ENCODE measurements at places on chromosomes 4 and X. TPM values are rescaled to one million over a fixed set of nuclear protein-coding genes. Genes with fewer than 3 reads are reported as not detected.

GRCh38 chr4:13912436-13912925 is 285.0 kb upstream of the BOD1L1 start:
- DNase-seq = no peak

DNA sequence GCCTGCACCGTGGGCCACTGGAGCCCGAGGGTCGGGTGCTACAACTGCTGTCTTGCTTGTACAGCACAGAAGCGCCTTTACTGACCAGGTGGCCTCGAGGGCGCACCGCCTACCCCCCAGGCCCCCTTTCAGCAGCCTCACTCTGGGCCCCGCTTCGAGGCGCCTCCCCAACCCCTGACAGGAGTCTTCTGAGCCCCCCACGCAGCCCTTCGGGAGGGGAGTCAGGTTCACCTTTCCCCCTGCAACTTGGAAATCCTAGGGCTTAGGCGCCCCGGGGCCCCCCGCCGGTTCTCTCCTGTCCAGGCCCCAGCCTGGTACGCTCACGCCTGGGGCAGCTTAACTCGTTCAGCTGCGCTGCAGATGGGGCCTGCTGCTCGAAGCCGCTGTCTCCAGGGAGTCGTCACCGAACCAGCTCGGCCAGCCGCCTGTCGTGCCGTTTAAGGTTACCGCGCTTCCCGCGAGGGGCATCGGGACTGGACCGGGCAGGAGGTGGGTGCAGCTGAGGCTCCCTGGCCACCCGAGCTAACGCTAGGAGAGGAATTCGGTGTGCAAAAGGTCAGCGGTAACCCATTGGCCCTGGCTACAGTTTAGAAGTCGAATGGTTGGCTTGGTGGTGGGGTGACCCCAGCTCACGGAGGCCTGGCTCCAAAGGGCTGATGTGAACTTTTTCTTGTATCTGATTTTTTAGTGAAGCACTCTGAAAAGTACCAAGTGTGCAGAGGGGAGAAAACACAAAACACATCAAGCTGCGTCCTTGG is 58.9 kb upstream of the BCOR start:
- DNase-seq = no peak

DNA sequence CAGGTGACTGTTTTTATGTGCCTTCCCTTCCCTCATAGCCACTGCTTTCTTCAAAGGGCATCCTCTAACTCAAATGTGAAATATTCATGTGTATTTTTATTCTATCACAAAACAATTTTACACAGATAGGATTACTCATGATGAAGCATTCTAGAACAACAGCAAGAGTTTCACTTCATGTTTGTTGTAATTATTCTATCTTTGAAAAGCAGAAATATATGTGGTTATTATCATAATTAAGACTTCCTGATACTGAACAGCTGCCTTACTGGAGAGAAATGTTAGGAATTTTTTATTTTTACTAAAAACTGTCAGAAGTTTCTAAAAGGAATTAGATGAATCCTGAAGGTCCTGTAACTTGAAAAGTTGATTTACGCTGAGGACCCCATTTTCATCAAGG is 229.1 kb downstream of the PALLD start:
- DNase-seq = no peak

- no peak for DNase-seq
Observed at GRCh38 chrX:20354505-20354904, 87.8 kb upstream of the RPS6KA3 start.

- no peak for DNase-seq
Observed at GRCh38 chr4:157700898-157701694, 471.7 kb downstream of the GASK1B start.

GRCh38 chr4:48047896-48048295 is 31.3 kb downstream of the NIPAL1 start:
- DNase-seq = no peak

GRCh38 chr4:41216294-41217019 is 2.1 kb upstream of the APBB2 start:
- peak; percentile 86 for DNase-seq

DNA sequence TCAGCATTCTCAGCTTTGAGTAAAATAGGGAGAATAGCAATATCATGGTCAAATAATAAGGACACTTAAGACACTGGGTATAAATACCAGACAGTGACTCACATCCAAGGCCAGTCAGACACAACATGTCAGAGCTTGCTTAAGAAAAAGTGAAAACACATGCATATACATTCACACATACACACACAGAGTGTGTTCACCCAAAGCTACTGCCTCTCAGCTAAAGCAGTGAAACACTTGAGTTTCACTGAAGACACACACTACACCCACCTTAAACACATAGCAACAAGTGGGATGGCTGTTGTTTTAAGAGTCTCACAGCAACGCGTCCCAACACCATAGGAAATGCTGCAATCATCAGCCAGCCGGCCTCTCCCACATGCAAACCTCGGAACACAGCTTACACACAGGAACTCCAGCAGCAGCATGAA is 14.4 kb downstream of the SHROOM4 start:
- DNase-seq = no peak

DNA sequence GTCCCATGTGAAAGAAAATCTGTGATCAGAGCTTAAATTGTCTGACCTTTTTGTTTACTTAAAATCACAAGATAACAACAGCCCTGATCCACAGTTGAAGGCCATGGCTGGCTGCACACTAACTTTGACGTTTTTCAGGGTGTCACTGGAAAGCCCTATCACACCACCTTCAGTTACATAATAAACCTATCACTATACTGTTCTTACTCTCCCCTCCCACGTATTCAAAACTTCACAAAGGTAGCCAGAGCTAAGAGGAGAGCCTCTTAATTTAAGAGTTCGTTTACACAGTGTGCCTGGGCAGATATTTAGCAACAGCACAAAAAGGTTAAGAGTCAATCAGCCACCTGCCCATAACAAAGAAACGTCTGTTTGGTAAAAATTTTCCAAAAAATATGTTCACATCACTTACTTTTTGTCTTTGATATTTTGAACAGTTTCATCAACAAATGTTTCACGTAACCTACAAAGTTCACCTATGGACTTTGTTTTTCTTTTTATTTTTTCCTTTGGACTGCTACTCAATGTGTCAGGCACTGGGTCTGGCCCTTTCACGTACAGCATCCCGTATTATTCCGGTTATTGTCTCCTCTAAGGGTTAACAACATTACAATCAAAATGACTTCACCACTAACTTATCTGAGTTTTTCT is 25.0 kb downstream of the RFC1 start:
- no peak for DNase-seq

- DNase-seq = no peak
Observed at GRCh38 chr4:8164194-8164565, 5.6 kb upstream of the ABLIM2 start.

DNA sequence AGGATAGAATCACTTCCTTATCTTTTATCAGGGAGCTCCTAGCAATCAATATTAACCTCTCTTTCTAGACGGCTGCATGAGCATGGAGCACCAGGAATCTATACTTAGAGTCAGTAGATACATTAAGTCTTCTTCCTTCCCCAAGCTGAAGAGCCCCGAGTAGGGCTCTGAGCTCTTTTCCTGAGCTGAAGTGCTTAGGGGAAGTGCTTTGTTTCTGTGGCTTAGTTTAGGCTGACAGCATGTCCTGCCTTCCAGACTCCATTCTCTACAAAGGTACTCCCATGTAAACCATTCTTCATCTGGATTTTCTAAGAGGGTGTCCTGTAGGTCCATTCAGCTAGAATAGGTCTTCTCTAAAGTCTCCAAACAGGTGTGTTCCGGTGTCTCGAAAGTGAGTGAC is 127.5 kb upstream of the AFF2 start:
- DNase-seq = no peak

- DNase-seq = no peak
Observed at GRCh38 chrX:155896512-155896911, 15.4 kb downstream of the VAMP7 start.

DNA sequence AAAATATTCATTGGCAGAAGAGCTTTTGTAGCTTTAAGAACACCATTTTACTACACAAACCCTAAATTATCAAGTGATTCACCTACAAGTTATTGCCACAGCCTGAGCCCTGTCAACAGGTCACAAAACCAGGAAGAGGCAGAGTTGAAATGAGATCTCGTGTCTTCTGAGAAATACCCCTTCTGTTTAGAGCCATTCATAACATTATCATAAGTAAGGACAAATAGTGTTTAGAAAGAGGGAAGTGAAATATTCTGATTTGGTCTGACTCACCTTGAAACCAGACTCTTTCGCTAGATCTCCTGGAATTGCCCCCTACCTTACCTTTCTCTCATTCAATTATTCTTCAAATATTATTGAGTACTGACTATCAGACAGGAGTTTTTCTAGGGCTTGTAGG is 5.9 kb downstream of the ETDB start:
- DNase-seq = no peak

DNA sequence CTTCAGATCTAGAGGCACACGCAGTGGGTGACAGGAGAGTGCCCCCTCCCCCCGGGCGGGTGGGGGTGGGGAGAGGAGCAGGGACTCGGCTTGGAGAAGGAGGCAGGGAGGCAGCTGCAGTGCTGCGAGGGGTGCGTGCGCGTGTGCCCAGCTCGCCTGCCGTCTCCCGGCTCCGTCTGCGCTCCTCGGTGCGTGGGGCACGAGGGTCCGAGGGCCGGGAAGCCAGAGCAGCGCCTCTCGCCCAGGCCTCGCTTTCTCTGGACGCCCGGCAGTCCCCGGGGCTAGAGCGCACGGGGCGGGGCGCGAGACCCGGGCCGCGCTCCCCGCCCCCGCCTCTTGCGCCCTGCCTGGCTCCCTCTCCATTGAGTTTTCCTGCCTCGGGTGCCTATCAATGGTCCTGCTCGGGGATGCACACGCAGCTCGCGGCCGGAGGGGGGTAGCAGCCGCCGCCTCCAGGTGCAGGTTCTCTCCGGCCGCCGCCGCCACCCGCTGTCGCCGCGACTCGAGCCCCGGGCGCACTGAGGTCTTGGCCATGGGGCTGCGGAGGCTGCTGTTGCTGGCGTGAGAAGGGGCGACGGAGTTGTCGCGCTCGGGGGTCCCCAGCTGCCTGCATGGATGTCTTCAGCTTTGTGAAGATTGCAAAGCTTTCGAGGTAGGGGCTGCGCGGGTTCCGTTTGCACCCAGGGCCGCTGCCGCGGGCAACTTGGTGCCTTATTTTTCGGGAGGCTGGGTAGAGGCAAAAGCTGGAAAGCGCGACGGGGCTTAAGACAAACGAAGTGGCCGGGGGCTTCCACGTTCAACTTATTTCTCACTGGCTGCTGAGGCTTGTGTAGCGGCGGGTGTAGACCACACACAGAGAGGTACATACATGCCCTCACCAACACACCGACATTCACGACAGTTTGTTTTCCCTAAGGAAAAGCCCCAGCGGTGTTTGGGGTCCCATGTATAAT is at the start of gene FRMPD4:
TSS of gene FRMPD4 (plus strand) at position 113 of the 953 bp plus-strand sequence. CDS start at position 612, 499 bp downstream.
- DNase-seq = no peak

DNA sequence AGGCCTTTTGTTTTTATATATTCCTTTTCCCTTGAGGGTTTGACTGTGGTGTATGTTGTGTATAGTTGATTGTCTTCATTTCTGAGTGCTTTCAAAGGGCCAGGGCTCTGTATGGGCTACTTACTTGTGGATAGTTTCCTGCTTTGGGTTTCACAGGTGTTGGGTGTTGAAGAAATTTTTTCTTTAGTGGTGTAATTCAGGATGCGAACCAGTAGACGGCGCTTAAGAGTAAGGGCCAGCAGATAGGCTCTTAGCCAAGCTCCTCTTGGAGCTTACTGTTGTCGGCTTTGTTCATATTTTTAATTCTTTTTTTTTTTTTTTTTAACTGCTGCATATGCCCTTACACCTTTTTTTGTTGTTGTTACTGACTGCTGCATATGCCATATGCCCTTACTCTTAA is 276.3 kb upstream of the GALNT7 start:
- no peak for DNase-seq

- DNase-seq = no peak
Observed at GRCh38 chr4:168212656-168213055, 105.9 kb downstream of the DDX60 start.

DNA sequence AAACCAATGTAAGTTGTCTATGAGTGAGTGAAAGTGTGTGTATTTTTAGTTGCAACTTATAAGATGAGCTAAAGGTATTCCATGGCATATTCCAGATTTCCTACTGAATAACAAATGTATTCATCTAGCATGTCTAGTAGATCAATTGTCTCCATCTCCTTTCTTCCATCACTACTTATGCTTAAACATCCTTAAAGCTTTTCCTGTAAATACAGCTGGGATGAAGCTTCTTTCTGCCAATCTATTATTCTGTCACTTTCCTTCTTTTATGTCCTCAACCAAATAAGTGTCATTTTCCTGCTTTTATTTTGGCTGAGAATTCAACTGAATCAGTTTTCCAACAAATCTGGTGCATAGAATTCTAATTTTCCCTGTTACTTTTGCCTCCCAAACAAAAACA is 136.3 kb downstream of the COL25A1 start:
- no peak for DNase-seq

- DNase-seq = no peak
Observed at GRCh38 chrX:72305286-72306084, at the start of gene CITED1. TSS of gene CITED1 (minus strand) at chrX:72305914. CDS start at chrX:72302869, 3,045 bp downstream.

- DNase-seq = no peak
Observed at GRCh38 chr4:184744236-184744635, 10.3 kb upstream of the CENPU start.

DNA sequence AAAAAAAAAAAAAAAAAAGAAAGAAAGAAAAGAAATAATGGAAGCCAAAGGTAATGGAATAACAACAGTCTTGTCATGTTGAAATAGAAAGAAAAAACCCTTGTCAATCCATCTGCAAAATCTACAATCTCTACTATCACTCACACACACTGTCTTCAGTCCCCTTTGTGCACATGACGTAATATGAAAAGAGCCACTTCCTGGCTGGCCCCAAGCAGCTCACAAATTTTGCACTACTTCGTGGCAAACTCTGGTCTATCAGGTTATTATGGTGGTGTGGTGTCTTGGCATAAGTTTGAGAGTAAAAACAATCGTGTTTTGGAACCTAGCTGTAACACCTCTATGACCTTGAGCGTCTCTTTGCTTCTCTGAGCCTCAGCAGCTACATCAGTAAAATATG is 8.3 kb upstream of the AFAP1 start:
- DNase-seq = no peak

DNA sequence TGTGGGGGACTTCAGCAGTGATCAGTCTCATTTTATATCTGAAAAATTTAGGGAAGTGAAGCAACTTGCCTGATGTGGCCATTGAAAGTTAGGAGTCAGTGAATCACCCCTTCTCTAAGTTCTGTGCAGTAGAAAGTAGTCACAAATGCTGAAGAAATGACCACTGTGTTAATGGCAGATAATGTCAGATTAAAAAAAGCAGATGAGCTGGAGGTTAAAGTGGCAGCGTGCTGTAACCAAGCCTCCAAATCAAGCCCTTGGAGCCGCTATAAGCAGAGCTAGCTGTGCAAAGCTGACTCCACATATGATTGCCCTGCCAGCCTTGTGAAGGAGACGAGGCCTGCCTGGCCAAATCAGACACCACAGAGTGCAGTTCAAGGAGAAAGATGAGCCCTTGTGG is 39.2 kb upstream of the PDE5A start:
- DNase-seq = no peak

GRCh38 chr4:37535872-37536271 is 150.3 kb downstream of the RELL1 start:
- DNase-seq = no peak

GRCh38 chrX:134933248-134933647 is 57.5 kb upstream of the SMIM10 start:
- no peak for DNase-seq

CLIC2 gene
- total RNA-seq = 1.3 TPM

AP1S2 gene
- 87.8 TPM for total RNA-seq

MAGEA3 gene
- not detected for total RNA-seq

CXCL3 gene
- 5.2 TPM for total RNA-seq

MAPK10 gene
- total RNA-seq = 7.9 TPM

NHS gene
- 27.8 TPM for total RNA-seq

OCIAD2 gene
- total RNA-seq = 41.5 TPM

DMP1 gene
- not detected for total RNA-seq
